ENCODE measurements at places on chromosomes 2 and 18.

DNA sequence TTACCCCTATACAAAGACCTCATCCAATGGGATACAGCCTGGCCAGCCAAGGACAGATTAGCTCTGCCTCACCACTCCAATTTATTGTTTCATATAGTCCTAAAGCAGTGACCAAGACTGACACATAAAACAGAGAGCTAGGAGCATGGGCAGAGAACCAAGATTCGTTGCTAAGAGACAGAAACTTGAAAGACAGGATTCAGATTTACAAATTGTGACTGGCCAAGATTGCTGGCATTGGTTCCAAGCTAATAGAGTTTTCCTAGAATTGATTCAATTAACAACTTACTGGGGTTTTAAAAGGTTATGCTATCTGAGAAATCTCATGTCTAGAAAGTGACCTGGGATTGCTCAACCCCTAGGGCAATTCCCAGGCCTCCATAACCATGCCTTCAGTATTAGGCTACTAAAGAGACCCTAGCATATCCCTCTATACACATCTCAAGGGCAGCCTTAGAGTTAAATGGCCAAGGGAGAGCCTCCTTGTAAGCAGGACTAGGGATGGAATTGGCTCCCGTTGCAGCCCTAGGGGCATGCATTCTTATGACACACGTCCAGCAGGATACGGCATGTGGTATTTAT, 75.6 kb downstream of the ICOS start:
- DNase-seq, result no peak

GRCh38 chr2:2942225-2942624, 435.4 kb downstream of the EIPR1 start:
- DNase-seq, result no peak

GRCh38 chr2:43226955-43227829, 786 bp upstream of the ZFP36L2 start:
- DNase-seq, result peak; percentile 74

- no peak for DNase-seq
These were observed 116.8 kb upstream of the SPRED2 start for GRCh38 chr2:65549257-65549627.

DNA sequence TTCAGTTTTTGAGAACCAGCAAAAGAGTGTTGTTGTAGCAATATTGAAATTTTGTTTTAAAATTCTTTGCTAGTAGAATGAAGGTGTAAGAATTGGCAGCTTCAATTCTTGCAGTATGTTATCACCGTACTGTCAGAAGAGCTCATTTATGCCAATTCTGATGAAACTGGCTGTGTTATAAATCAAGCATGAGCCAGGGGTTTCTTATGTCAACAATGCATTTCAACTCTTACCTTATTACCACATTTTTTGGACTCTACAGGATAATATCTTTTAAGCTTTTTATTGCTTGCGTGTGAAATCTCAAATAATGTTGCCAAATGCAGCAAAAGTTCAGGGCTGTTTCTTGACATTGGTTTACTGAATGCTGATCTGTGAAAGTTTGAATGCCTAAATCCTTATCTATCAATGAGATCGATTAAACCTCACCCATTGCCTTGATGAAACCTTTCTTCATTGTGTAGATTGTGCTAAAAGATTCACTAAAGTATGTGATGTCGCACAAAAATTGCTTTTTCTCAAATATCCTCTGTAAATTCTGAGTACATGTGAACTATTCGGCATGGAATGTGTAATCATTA, 1389.3 kb upstream of the ZEB2 start:
- DNase-seq, result no peak

GRCh38 chr2:120210270-120210693, 12.9 kb downstream of the TMEM185B start:
- DNase-seq, result no peak

DNA sequence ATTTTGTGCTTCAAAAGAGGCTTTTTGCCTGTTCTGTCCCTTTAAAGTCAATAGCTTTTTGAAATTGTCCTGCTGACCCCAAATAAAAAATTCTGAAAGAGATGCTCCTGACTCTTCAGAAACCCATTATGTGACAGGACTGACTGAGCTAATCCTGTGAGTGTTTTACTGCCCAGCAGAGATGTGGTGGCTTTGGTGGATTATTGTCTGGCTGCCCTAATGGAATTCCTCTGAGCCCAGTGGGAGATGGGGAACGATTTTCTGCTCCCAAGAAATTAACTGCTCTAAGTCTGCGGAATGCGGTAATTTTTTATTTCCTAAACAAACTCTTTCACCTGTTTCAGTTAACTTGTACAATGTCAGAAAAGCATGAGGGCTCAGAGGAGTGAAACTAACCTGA, 258.2 kb downstream of the IKZF2 start:
- DNase-seq, result no peak

GRCh38 chr2:162328424-162329157, 10.1 kb upstream of the IFIH1 start:
- no peak for DNase-seq

DNA sequence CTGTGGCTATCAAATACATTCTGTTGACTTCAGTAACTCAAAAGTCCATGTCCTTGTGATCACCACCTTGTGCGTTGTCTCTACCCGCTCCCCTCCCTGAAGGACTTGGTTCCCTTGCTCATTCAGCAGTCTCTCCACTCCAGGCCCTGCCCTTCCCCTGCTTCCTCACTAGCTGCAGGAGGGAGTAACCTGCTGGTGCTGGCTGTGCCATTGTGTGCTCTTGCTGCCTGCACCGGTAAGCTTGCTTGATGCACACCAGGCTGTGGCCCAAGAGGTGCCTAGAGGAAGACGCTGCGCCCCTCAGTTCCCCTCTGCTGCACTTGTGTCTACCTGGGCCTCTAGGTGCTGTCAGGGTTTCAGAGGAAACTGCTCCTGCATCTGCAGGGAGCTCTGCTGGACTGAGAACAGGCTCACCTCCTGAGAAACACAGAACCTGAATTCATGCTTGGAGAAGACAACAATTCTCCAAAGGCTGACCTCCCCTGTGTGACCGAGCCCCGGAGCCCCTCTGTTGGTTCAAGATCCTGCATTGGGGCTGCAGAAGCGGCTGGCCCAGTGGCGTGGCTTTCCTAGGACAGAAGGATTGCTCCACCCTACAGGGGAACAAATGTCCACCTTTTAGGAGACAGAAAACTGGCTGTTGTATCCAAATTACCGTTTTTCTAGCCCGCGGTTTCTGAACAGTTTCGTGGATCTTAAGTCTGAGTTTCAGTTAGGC, 33.6 kb downstream of the PTPRM start:
- no peak for DNase-seq

GRCh38 chr18:58505181-58505580, 123.7 kb downstream of the ALPK2 start:
- DNase-seq, result no peak

- DNase-seq, result no peak
These were observed 208.2 kb upstream of the CHAC2 start for GRCh38 chr2:53559302-53559966.

DNA sequence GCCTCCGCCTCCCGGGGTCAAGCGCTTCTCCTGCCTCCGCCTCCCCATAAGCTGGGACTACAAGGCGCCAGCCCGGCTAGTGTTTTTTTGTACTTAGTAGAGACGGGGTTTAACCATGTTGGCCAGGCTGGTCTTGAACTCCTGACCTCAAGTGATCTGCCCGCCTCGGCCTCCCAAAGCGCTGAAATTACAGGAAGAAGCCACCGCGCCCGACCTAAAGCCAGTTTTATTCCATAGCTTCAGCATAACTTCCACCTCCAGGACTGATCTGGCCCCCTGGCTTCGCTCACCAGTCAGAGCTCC, 783 bp upstream of the TXNL4A start:
- no peak for DNase-seq

GRCh38 chr18:21260621-21261020, 18.6 kb downstream of the GREB1L start:
- DNase-seq, result no peak

- DNase-seq, result peak; percentile 53
These were observed 14.3 kb downstream of the COPS7B start for GRCh38 chr2:231800493-231801091.

GRCh38 chr2:159272156-159272555, 14.3 kb downstream of the WDSUB1 start:
- no peak for DNase-seq

GRCh38 chr2:212147921-212148513, 390.6 kb downstream of the ERBB4 start:
- DNase-seq, result peak; percentile 11

DNA sequence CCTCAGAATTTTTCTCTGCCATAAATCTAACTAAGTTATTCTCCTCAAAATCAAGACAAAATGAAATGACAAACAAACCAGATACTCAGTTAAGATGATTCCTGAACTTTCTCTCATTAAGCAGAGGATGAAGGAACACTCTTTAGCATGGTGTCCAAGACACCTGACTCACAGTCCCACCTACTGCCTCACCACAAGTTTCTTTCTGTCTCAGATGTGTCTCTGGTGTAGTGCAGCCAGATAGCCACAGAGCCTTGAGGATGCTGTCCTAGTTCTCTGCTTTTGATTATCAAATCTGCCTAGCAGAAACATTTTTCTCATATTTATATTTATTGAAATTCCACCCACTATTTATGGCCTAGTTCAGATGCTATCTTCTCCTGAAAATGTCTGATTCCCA, 103.6 kb upstream of the TMEM200C start:
- DNase-seq, result no peak

DNA sequence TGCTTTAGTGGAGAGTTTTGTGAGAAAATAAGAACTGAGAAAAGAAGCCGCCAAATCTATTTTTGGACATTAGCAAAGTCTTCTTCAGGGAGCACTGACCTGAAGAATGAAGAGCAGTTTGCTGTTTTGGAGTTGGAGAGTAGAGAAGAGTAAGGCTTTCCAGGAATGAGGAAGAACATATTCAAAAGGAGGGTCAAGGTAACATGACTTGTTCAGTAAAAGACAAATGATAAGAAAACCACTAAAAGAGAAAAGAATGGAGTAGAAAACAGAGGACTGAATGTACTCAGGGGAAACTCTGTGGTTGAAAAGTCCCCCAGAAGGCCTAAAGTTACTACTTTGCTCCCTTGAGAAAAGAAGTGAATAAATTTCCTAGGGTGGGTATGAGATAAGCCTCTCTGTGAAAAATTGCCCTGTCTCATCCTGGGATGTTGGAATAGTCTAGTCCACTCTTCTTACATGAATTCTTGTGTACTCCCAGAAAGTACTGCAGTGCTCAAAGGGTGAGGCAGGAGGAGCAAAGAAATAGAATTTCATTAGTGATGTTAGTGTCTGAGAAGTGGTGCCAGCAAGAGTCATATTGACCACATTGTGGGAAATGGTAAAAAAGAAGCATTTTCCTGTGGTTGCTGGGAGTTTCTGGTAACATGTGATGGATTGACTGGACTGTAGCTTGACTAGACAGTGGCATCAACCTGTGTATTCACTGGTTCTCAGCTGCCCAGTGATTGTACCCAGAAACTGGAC, 27.8 kb downstream of the MBD5 start:
- peak; percentile 52 for DNase-seq

DNA sequence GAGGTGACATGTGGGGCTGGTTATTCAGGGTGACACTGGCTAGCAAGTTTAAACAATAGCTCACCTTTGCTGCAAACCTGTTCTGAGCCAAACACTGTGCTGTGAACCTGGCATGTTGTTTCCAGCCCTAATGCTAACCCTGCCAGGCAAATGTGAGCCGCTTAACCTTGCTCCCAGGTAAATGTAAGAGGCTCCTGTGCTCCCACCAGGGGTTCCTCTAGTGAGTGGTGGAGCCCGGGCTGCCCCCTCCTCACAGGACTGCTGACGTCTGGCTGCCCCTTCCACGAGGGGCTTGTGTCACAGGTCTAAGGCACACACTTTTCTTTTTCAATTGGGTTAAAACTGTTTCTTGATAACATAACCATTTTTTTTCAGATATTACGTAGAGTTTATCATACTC, 223.7 kb downstream of the DCDC2C start:
- no peak for DNase-seq

DNA sequence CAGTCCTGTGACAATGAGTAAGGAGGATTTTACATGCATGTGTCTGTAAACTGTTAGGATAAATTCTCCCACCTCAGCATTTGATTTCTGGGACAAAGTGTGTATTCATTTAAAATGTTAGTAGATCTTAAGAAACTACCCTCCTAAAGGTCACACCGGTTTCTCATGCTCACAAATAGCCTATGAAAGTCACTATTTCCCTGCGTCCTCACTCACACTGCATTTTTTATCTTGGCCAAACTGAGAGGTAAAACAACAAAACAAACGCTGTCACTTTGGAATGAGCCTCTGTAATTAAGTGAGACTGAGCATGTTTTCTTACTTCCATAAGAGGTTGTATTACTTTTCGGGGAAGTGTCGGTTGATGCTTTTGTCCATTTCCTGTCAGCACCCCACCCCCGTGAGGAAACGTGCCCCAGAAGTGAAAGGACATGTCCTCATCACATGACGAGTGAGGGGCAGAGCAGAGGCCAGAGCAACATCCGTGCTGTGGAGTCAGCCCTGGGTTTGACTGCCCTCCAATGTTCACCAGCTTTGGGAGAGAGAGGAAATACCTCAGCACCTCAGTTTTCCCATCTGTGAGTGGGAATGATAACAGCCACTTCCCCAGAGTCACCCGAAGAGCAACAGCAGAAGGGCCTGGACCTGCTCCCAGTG, 3.1 kb downstream of the GYPC start:
- peak; percentile 87 for DNase-seq

DNA sequence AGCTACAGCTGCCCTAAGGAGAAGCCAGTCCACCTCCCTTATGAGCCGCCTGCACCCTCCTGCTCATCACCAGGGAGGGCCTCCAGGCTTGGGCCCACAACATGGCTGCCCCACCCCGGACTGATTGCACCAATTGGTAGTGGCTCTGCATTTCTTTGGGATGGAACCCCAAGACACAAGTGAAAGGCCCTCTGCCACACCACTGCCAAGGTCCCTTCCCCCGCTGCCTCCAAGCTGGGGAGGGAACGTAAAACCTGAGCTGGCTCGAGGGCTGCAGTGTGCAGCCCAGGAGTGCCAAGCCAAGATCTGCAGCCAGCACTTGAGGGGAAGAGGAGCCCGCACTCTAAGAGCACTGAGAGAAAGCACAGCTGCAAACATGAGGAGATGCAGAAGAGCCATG, 97.3 kb downstream of the EFEMP1 start:
- DNase-seq, result no peak

DNA sequence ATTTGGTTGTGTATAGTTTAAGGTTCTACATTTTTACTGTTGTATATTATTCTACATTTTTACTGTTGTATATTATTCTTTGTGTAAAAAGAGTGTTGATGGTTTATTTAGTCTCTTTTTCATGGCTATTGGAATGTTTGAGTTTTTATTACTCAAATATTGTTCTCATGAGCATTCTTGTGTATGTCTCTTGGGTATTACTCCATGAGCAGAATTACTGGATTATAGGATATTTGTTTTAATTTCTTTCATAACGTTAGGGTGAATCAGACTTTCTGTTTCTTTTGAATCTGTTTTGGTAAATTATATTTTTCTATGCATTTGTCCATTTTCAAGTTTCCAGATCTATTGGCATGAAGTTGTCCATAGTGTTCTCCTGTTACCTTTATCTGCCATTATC, 111.6 kb downstream of the DYNAP start:
- peak; percentile 21 for DNase-seq

- no peak for DNase-seq
These were observed 11.1 kb downstream of the SUPT7L start for GRCh38 chr2:27652341-27652740.

All from AG10803 (cell line).